ENCODE measurements at places on chromosomes 6 and 20.
A peak's percentile ranks its signal among the peaks of the same experiment; 100 is the strongest.

DNA sequence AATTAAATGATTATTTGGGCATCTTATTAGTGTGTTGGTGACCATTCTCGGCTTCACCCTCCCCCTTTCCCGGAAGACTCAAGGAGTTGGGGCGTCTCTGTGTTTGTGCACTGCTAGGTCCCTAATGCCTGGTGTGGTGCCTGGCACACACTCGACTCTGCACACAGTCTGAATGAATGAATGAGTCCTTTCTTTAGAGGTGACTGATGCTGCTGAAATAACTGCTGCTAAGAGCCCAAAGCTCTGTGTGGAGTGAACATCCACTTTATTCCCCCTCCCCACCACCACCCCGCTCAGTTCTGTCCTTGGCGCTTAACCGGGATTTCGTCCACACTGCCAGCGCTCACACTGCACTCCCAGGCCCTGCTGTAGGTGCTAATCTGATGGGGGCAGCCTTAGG, 1.2 kb upstream of the PHACTR3 start:
- no peak for DNase-seq

DNA sequence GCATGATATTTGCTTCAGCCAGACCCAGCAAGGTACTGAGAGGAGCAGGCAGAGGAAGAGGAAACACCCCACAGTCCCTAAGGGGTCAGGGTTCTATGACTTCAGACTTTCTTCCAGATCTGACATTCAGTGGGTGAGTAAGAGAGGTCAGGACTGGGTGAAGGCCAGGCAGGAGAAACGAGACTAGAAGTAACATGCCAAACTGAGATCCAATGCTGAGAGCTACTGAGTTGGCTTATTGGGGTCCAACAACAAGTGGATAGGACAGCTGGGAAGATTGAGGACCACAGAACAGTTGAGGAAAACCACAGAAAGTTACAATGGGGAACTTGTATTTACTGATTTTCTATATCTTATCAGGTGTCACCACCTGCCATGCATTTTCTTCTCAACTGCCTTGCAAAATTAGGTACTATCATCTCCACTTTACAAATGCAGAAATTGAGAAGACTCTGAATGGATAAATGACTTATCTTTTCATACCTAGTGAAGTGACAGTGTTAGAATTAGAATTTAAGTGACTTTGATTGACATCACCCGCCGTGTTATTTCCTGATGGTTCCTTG, 43.8 kb upstream of the HIVEP1 start:
- peak; percentile 15 for DNase-seq

DNA sequence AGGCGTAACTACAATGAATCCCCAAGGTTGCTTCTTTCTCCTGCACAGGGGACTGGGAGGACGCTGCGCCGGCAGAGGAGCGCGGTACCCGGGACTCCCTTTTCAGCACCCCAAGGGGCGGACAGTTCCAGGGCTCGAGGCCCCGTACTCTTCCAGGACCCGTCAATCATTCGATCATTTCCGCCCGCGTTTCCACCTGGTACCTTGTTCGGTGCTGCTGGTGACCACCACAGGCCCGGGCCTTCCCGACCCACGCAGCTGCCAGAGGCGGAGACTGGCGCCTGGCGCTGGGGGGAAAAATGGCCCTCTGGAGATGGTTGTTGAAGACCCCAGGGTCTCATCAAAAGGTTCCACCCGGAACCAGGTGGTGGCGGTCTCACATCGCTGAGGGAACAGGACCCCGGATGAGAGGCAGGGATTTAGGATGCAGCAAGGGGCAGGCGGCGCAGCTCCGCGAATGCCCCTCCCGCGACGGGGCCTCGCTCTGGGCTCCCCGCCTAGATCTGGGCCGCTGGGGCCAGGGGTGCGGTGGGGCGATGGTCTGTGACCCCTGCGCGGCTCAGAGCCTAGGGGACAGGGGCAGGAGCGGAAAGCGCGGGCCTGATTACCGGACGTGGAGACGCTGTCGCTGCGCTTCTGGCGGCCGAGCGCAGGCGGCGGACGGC, 744 bp downstream of the VSX1 start:
- peak; percentile 56 for DNase-seq

GRCh38 chr20:46627234-46627633, 24.0 kb downstream of the SLC13A3 start:
- DNase-seq, result no peak

GRCh38 chr20:618980-619379, 8.9 kb upstream of the TCF15 start:
- DNase-seq, result no peak

GRCh38 chr6:68636666-68637065, 1.6 kb downstream of the ADGRB3 start:
- DNase-seq, result no peak

DNA sequence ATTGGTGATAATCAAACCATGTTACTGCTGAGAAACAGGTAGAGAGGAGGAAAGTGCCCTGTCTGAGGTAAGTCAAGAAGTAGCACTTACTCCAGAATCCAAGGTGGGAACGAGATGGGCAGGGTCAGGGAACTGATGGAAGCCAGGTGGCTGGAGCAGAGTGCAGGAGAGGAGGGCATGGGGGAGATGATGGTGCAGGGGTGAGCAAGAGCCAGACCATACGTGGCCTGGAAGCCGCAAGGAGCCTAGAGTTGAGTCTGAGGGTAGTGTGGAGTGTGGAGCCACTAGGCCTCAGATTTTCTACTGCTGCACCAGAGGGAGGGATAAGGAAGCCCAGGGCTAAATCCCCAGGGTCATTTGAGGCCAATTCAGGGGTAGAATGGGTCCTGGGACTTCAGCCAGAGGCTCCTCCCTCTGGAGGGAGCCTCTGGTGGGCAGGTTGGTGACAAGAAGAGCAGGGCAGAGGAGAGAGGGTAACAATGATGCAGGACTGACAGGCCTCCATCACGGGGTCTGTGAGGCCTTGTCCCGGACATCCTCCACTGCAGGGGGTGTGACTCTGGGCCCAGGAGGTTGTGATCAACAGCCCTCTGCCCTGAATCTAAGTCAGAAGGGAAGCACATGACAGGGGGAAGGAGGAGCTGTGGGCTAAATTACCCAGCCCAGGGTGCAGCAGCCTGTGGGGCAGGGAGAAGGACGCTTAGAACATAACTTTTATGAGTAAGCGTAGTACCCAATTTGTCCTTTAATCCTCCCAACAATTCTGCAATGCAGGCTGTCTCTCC, 28.7 kb downstream of the COX4I2 start:
- DNase-seq, result no peak

DNA sequence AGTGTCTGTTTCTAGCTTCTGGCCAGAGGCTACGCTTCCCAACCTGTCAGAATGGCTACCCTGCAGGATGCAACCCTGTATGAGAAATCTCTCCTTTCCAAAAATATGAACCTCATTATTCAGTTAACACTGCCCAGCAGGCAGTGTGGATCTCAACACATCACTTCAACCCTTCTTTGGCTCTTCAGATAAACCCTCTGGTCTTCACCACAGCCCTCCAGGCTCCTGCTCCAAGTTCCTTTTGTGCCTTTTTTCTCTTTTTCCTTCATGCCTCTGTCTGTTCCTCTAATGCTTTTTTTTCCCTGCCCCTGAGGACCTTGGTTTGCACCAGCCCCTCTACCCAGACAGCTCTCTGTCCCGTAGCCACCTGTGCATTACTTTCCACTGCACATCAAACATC, 207.4 kb downstream of the MYLK4 start:
- no peak for DNase-seq
